HS-5 (cell line): ENCODE measurements at places on chromosomes 13 and 19.

DNA sequence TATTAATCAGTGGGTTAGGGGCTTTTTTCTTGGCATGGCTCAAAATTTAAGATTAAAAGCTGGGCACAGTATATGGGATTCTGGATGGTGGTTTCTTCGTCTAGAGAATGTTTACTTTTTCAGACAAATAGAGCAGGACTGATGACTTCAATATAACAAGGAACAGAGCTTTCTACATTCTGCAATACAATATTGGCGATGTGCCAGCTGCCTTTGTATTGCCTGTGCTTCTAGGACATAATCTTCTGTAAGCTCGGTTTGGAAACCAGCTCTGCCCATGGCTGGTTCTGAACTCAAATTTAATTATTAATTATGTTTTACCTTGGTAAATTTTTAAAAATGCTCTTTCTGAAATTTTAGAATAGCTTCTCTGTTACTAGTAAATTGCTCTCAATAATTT is 139.1 kb upstream of the TRPC4 start:
- DNase-seq: no peak

GRCh38 chr19:40611900-40612698 is 10.9 kb downstream of the LTBP4 start:
- no peak for DNase-seq

- DNase-seq: no peak
Observed at GRCh38 chr19:30857388-30857787, 485.2 kb downstream of the ZNF536 start.

DNA sequence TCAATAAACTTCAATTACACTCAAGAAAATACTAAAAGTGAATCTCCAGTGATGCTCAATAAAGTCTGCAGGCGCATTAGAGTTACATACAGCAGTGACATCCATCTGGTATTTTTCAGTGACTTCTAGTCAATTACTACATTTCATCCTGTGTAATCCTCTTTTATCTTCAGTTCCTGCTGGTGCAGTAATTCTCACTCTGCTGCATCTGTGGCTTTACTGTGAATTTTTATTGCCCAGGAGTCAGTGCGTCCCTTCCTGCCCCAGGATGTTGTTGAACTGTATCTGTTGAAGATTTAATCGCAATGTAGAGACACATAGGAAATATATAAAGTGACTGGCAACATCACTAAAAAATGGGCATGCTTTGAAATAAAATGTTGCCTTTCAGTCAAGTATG is 196.3 kb upstream of the TMTC4 start:
- DNase-seq: no peak

- no peak for DNase-seq
Observed at GRCh38 chr13:52010890-52011631, at the start of gene ATP7B. Gene ATP7B (minus strand): TSS chr13:52011450. CDS start chr13:52011337, 113 bp downstream.

DNA sequence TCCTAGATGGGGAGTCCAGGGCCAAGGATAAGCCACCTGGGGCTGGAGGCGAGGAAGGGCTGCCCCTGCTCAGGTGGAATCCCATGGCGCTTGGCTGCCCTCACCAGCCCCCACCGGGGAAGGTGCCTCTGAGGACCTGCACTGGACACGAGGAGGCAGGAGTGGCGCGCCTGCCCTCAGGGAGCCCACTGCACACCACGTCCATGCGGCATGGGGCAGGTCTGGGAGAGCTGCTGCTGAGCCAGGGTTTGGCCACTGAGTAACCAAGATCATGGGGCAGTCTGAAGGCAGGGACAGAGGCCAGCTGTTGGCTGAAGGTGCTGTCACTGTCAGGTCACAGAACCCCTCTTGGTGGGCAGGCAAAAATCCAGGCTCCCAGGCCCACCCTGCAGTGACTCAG is 25.9 kb downstream of the ELAVL1 start:
- DNase-seq: no peak

DNA sequence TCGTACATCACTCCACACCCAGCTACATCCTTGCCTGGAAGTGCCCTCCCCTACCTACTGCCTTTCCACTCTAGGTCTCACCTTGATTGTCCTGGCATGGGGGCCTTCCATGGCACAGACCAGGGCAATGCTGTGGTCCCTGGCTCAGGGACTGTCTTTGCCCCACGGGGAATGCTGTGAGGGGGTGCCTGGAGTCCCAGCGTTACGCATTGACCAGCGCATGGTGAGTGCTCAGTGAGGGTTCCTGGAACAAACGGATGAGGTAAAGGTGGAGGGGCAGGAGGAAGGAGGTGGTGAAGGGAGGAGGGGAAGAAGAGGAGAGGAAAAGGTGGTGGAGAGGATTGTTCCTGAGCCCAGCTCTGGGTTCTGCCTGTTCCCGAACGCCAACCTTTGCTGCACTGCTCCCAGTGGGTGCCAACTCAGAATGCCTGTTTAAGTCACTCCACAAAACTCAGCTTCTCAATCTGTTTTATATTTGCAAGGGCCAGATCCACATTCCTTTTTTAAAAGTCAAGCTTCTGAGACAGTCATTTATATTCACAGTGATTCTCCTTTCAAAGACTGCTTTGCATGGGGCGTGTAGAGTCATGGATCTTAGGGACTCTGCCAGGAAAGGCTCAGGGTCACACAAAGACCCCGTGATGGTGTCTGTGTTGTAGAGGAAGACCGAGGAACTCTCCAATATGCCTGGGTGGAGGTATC is 40.8 kb downstream of the CHST8 start:
- DNase-seq: no peak

DNA sequence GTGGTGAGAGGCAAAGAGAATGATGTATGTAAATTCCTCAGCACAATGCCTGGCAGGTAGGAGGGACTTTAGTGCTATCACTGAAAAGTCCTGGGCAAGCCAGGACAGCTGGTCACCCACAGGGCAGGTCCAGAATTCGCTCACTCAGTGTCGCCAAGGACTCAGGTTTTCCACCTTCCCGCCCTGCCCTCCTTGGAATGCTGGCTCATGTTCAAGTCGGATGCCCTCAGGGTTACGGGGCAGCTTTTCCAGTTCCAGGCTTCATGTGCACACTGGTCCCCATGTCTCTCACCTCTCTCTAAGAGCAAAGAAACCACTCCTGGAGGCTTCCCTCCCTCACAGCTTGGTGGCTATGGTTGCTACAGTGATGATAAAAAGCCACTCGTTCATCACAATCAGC is 24.8 kb upstream of the NAXD start:
- no peak for DNase-seq

DNA sequence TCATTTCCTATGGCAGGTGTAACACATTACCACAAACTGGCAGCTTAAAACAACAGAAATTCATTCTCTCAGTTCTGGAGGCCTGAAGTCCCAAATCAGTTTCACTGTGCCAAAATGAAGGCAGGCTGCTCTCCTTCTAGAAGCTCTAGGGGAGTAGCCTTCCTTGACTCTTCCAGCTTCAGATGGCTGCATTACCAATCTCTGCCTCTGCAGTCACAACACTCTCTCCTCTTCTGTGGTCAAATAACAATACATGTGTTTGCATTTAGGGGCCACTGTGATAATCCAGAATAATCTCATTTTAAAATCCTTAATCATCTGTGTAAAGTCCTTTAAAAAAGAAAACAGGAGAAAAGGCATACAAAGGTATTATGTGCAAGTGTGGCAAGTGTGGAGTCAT is 7.8 kb downstream of the DIAPH3 start:
- DNase-seq: no peak

DNA sequence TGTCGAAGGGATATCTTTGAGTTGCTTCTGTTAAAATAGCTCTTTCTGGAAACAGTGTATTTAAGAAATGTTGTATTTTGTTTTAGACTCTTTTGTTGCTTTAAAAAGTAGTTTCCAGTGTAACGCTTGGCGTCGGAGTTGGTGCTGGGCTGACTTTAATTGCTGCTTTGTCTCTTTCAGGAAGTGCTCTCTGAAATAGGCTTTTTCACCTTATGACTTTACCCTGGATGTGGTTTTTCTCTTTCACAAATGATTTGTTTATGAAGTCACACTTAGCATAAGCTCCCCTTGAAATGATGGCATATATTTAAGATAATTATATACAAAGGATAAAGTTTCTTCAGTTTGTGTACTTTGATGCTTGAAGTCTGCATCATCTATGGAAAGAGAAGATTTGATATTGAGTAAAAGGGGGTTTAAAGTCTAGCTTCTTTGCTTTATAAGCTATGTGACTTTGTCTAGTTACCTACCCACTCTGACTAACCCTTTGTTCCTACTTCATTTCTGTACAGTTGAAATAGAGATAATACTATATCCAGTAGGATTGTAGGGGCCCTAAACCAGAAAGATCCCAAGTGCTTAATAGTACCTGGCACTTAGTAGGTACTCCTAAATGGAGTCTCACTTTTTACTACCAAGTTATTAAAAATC is at the start of gene GPR18:
Gene GPR18 (minus strand): TSS at position 170 of the 651 bp plus-strand sequence. CDS start 2,507 bp downstream, outside the sequence.
- no peak for DNase-seq

DNA sequence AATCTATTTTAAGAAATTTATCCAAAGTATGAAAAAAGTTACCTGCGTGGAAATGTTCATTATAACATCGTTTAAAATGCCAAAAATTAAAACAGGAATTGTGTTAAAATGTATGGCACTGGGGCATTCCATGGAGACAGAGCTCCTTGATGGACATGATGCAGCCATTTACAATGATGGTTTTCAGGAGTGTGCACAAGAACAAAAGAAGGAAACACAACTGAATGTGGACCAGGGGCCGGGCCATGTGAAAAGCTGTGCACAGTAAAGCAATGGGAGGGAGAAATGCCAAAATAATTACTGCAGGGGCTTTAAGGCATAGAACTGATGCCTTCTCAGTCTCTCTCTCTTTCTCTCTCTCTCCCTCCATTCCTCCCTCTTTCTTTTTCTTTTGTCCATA is 115.0 kb downstream of the ZNF536 start:
- DNase-seq: no peak

GRCh38 chr13:92951273-92951890 is 275.2 kb upstream of the GPC6 start:
- no peak for DNase-seq

GRCh38 chr13:51935326-51936171 is 73.8 kb downstream of the CCDC70 start:
- no peak for DNase-seq

GRCh38 chr13:113115363-113116205 is 7.0 kb upstream of the F10 start:
- no peak for DNase-seq

GRCh38 chr19:8643860-8644653 is 13.6 kb downstream of the NFILZ start:
- DNase-seq: no peak

- no peak for DNase-seq
Observed at GRCh38 chr13:40490086-40490758, 176.2 kb downstream of the FOXO1 start.

DNA sequence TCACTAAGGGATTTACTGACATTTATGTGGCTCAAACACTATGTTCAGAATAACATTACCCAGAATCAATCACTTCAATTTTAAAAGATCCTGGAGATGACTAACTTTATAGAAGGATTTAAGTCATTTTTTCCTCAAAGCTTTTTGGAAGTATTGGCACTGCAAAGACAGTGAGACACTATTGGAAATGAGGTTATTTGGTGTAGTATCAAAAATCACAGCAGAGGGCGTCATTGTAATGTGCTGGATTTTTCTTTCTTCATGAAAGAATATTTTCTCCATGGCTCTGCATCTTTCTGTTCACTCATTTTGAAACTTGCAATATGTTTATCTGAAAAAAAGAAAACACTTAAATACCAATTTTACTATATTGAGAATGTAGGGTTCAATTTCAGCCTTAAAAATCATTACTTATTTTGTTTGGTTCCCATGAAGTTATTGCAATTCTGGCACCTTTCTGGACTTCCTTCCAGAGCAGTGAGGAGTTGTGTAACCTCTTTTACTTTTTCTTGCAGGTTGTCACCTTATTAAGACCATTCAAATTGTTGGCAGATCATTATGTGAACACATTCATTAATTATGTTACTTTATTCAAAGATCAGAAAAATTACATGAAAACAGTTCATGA is 3.7 kb upstream of the CSNK1A1L start:
- no peak for DNase-seq

DNA sequence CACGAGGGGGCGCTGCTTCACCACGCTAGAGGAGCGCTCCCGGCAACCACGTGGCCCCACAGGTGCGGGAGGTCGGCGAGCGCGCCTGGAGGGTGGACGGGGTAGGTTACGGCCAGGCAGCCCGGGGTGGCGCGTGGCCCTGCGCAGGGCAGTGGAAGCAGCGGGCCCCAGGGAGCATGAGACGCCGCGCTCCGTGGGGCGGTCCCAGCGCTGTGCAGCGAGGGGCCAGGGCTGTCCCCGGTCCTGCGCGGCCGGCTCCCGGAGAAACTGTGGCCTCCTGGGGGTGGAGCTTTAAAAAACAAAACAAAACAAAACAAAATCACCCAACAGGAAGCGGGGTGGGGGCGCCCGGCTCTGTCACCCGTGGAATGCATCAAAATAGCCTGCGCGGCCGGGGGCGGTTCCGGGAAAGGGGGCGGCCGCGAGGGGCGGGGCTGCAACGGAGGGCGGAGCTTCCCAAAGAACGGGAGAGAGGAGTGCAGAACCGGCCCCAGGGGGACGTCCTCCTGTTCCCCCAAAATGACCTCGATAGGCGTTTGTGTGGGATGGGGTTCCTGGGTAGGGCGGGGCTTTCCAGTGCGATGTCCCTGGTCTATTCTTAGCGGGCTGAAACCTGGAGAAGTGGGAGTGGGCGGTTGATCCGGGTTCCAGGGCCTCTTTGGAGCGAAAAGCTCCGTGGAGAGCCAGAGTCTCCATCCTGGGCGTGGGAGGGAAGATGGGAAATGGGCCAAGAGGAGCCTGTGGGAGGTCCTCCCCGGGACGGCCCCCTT is 27.3 kb downstream of the NUMBL start:
- no peak for DNase-seq

GRCh38 chr13:109422161-109422560 is 364.2 kb downstream of the IRS2 start:
- DNase-seq: no peak

DNA sequence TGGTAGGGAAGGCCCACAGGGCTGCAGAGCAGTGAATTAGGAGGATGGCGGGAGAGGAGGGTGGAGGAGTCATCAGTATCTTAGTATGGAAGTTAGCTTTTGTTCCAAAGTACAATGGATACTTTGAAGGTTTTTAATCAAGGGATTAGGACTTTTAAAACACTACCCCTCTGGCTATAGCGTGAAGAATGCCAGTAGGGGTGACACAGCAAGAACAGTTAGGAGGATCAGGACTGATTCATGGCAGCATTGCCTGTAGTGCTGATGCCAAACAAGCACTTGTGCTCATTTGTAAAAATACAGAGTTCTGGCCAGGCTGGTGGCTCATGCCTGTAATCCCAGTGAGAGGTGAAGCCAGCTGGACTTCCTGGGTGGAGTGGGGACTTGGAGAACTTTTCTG is 46.2 kb downstream of the SKA3 start:
- DNase-seq: no peak
